HCT116 (cell line): ENCODE measurements at places on chromosomes 11 and 22. TPM values are rescaled to one million over a fixed set of nuclear protein-coding genes. Genes with fewer than 3 reads are reported as not detected.

- no peak overlapping the region for H3K27ac ChIP-seq
- H3K36me3 ChIP-seq, result no peaks in the 10 kb centered on the region
- DNase-seq, result no peak
- no peaks in the 10 kb centered on the region for H3K4me1 ChIP-seq
Measured at GRCh38 chr11:30758012-30758411, 171.9 kb upstream of the MPPED2 start.

- DNase-seq, result no peak
- H3K27ac ChIP-seq, result no peak overlapping the region
- H3K4me3 ChIP-seq, result no peak overlapping the region
- no peaks in the 10 kb centered on the region for H3K27me3 ChIP-seq
- H3K4me1 ChIP-seq, result no peaks in the 10 kb centered on the region
Measured at GRCh38 chr11:43927070-43927469, 15.4 kb upstream of the C11orf96 start.

- H3K27me3 ChIP-seq, result peaks cover 7% of the 10 kb centered on the region; the same call in 1 of the 2 replicates
- H3K4me3 ChIP-seq, result no peak overlapping the region
- H3K4me1 ChIP-seq, result no peaks in the 10 kb centered on the region
- no peak overlapping the region for H3K27ac ChIP-seq
- H3K36me3 ChIP-seq, result no peaks in the 10 kb centered on the region
Measured at GRCh38 chr11:8038811-8039529, 42.0 kb upstream of the TUB start.

DNA sequence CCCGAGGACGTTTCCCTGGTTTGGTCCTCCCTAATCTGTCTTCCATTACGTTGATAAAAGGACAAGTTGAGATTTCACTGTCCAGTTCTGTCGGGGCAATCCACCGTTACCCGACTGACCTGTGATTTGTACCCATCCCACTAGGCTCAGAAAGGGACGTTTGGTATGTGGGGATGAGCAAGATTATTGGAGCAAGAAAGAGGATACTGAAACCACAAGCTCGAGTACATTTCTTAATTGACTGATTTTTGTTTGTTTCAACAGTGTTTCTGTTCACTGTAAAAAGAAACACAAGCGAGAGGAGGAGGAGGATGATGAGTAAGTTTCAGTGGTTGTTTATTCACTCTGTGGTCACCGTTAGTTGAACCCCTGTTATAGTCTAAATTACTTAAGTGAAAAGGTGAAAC lies 969 bp downstream of the CCDC117 start:
- no peaks in the 10 kb centered on the region; the same call in 1 of the 2 replicates for H3K4me1 ChIP-seq
- H3K36me3 ChIP-seq, result 0 out of 2 replicates have a peak, but pooled peaks cover 7% of the 10 kb centered on the region
- H3K27me3 ChIP-seq, result no peaks in the 10 kb centered on the region
- H3K27ac ChIP-seq, result peak overlapping the region; percentile 97

DNA sequence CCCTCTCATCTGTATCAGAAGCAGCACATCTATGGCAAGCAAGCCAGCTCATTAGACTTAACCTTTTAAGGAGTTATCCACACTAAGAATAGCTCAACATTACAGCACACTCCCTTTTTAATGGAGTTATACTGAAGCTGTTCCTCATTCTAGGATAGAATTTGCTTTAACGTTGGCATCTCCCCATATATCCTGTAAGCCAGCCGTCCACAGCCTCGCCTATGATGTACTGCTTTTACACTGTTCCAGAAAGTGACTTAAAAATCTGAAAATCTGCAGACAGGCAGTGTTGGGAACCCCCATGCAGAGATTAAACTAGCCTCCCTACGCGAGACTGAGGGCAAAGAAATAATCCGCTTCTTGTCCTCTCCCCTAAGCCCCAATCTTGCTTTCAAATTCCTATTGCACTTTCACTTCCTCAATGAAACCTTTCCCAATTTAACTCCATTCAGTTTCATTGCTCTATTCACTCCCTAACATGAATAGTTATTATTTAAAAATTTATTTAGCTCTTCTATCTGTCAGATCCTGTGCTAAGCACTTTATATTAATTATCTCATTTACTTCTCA lies 225.0 kb downstream of the BLID start:
- no peaks in the 10 kb centered on the region for H3K27me3 ChIP-seq
- H3K36me3 ChIP-seq, result no peaks in the 10 kb centered on the region
- no peak overlapping the region for H3K4me3 ChIP-seq
- no peak for DNase-seq

DNA sequence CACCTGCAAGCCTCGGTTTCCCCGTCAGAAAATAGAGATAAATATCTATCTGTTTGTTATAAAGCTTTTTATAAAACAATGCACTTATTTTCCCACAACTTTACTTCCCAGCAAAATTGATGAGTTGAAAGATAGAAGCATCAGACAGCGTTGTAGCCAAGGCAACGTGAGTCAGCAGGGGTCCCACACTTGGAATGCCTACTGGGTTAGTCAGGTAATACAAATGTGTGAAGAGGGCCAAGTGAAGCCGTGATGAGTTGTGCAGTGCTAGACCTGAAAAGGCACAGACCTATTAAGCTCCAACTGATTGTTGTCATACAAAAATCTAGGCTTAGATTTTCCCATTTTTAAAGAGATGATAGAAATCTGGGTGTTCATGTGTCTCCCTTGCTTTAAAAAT lies 118.7 kb downstream of the PGR start:
- no peak overlapping the region for H3K27ac ChIP-seq
- DNase-seq, result no peak
- H3K4me3 ChIP-seq, result no peak overlapping the region
- no peaks in the 10 kb centered on the region for H3K27me3 ChIP-seq
- no peaks in the 10 kb centered on the region for H3K4me1 ChIP-seq

- DNase-seq, result peak; percentile 18
- H3K36me3 ChIP-seq, result no peaks in the 10 kb centered on the region
- H3K27me3 ChIP-seq, result peaks cover 5% of the 10 kb centered on the region
- H3K4me3 ChIP-seq, result no peak overlapping the region
Measured at GRCh38 chr22:27405672-27406388, 395.7 kb downstream of the MN1 start.

POTEH gene
- not detected for total RNA-seq

CABP7 gene
- total RNA-seq, result not detected
